LoVo (cell line): ENCODE measurements at places on chromosomes 16 and 17.
A peak's percentile ranks its signal among the peaks of the same experiment; 100 is the strongest.

- no peak for DNase-seq
Measured at GRCh38 chr16:50611332-50611934, 63.2 kb downstream of the NKD1 start.

DNA sequence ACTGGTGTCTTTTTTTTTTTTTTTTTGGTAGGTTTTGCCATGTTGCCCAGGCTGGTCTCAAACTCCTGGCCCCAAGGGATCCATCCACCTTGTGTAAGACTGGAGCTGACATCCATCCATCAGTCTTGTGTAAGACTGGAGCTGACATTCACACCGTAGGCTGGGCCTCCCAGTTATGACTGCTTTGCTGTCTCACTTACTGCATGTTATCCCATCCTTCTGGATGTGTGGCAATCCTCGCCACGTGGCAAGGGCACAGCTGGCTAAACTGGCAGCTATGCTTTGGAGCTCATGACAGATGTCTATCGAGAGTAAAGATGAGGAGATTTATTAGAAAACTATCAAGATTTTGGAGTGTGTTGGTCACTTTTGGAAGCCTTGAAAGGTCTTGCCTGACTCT is 115.1 kb downstream of the ABCA8 start:
- no peak for DNase-seq

- no peak for DNase-seq
Measured at GRCh38 chr16:15739950-15740349, 89.9 kb downstream of the NDE1 start.

- DNase-seq, result no peak
Measured at GRCh38 chr17:49830605-49831004, 17.3 kb downstream of the TAC4 start.

DNA sequence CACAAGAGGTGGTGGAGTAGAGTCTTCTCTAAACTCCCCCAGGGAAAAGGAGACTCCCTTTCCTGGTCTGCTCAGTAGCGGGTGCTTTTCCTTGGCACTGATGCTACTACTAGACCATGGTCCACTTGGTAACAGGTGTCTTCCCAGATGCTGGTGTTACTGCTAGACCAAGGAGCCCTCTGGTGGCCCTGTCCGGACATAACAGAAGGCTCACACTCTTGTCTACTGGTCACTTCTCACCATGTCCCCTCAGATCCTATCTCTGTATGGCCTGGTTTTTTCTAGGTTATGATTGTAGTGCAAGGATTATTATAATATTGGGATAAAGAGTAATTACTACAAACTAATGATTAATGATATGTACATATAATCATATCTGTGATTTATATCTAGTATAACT is 49.7 kb upstream of the ARL4D start:
- no peak for DNase-seq

- no peak for DNase-seq
Measured at GRCh38 chr16:18839555-18839954, 38.2 kb upstream of the ARL6IP1 start.

DNA sequence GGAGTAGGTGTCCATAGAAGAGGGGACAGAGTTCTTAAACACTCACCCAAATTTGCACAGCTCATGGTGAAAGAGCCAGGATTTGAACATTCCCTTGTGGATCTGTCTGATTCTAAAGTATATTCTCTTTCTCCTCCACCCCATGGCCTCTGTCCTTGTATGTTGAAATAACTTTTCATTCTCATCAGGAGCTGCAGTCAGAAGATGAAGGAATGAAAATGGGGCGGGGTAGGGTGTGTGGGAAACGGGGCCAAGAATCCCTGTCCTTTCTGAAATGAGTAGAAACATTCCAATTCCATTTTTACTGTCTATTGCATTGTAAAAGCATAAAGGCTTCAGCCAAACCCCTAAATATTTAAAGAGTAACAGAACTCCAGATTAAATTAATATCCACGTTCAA is 42.8 kb downstream of the NOG start:
- DNase-seq, result no peak

DNA sequence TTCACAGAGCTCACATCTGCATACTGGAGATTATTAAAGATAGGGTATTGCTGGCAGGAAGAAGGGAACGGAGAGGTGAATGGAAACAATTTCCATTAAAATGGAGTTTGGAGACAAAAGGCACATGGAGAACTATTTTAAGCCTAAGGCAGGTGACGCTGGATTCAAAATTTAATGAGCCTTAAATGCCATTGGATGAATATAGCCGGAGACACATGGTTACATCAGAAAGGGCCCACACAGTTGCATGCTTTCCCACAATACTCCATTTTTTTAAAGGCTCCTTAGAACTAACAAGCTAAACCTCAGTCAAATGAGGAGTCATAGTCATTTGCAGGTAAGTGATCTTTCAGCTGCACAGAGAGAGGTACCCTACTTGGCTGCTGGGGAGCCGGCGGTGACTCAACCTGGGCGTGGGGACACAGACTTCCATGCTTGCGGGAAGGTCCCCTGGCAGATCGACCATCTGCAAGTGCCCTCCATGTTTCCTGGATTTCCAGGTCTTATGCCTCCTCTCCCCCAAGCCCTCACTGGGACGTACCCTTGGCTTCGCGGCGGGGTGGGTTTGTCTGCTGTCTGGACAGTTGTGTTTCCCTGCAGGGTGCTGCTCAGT is 259.2 kb downstream of the CBLN1 start:
- no peak for DNase-seq

- peak; percentile 49 for DNase-seq
Measured at GRCh38 chr16:685967-686366, 1.8 kb upstream of the JMJD8 start.

GRCh38 chr16:48361012-48361411 is 24.2 kb downstream of the SIAH1 start:
- DNase-seq, result no peak

GRCh38 chr17:69856946-69857345 is 218.1 kb upstream of the KCNJ16 start:
- DNase-seq, result no peak

GRCh38 chr17:78407387-78408000 is 29.0 kb downstream of the PGS1 start:
- DNase-seq, result no peak

GRCh38 chr17:58338841-58339754 is 10.5 kb upstream of the TSPOAP1 start:
- DNase-seq, result no peak

GRCh38 chr16:63876103-63876502 is 1245.8 kb downstream of the CDH11 start:
- DNase-seq, result no peak

- DNase-seq, result peak; percentile 48
Measured at GRCh38 chr17:2336852-2337543, at the start of gene SGSM2. SGSM2 (plus strand) TSS chr17:2337501; CDS start chr17:2337689, 188 bp downstream.

DNA sequence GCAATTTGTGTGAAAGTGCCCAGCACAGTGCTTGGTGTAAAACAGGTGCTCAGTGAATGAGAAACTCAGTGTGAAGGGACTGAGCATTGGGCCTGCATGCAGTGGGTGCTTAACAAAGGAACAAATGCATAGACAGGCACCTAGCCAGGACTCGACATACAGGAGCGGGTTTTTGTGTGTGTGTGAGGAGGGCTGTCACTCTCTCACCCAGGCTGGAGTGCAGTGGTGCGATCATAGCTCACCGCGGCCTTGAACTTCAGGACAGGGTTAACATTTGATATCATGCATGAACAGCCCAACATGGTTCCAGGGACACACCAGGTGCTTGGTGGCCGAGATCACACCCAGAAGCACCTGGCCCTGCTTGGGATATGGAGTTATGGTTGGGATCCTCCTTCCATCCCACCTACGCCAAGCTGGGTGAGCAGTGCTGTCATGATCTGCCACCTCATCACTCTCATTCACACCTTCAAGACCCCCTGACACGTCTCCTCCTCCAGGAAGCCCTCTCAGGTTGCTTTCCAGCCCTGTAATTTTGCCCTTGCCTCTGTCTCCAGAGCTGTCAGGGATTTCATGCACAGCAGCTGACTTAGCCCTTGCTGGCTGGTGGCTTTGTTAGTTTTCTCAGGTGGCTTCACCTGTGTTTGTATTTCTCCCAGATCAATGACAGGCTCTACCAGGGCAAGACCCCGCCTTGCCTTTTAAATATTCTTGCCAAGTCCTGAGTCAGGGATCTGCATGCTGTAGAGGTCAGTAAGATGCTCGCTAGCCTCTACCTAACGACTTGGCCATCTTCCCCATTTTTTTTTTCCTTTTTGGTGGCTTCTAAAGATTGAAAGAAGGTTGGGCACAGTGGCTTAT is 66.4 kb downstream of the OR1D5 start:
- no peak for DNase-seq

- DNase-seq, result no peak
Measured at GRCh38 chr16:66857437-66857836, 13.2 kb downstream of the CA7 start.

GRCh38 chr17:737561-738113 is 5.2 kb downstream of the TLCD3A start:
- no peak for DNase-seq

DNA sequence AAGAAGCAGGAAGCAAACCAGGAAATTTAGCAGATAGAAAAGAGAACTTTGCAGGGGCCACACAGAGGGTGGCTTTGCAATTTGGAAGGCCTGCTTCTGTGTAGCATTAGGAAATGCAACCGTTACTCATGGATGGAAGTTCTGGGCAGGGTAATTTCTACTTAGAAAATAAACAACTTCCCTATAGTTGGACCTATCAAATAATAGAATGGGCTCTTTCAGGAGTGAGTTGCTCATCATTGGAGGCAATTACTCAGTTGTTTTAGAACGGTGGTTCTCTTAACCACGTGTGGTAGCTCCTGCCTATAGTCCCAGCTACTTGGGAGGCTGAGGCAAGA is 25.8 kb upstream of the HS3ST2 start:
- DNase-seq, result no peak

DNA sequence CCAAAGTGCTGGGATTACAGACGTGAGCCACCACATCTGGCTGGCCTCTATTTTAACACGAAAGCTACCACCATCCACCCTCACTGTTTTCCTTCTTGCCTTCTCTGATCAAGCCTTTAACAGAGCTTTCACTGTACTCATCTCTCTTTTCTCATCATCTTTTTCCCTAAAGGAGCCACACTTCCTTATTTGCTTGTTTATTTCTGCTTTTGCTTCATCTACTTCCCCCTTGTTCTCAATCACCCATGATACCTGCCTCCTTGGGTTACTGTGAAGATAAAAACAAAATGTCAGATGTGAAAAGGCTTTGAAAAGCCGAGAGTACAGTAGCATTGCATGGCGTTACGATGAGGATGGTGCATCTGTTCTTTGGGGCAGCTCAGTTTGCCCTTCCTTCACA is 79.9 kb downstream of the ZNF18 start:
- DNase-seq, result no peak

DNA sequence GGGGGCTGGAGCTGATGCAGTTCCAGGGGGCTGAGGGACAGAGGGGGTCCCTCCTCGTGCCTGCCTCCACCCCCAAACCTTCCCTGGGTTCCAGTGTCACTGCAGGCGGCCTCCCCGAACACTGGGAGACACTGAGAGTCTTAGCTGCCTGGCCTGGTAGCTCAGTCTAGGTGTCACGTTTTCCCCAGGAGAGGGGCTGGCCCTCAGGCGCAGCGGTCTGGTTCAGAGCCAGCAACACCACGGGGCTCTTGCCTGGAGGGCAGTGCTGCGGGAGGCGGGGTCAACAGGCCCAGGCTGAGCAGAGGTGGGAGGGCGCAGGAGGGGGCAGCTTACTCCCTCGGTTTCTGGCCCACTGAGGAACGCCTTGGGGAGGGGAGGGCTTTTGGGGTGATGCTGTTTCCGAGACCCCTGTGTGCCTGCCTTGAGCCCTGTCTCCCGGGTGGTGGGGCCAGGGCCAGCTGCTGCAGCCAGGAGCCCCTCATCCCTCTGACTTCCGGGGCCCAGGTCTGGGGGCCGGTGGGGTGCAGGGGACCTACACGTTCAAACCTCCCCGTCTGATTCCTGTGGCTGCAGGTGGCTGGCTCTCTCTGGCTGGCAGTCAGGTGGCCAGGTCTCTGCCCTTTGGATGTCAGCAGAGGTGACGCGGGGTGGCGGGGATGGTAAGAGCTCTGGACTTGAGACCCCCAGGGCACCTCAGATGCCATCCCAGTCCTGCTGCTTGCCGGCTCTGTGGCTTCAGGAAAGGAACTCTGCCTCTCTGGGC is 89.3 kb upstream of the GSE1 start:
- DNase-seq, result no peak

DNA sequence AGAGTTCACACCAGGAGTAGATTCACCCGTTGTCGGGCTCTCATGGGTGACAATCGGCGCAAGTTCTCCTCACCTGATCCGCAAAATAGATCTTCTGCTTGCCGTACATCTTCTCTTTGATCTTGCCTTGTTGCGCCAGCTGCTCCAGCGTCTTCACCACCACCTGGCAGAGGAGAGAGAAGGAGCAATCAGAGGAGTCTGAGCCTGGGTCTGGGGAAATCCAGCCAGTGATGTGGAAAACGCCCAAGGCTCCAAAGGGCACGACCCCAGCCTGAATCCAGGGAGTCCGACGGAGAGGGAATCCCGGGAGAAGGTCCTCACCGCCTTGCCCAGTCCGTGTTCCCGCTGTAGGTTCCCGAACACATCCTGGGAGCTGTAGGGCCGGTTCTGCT is 393 bp downstream of the PSMC3IP start:
- no peak for DNase-seq

- no peak for DNase-seq
Measured at GRCh38 chr17:7849751-7850504, 4.9 kb upstream of the TMEM88 start.

DNA sequence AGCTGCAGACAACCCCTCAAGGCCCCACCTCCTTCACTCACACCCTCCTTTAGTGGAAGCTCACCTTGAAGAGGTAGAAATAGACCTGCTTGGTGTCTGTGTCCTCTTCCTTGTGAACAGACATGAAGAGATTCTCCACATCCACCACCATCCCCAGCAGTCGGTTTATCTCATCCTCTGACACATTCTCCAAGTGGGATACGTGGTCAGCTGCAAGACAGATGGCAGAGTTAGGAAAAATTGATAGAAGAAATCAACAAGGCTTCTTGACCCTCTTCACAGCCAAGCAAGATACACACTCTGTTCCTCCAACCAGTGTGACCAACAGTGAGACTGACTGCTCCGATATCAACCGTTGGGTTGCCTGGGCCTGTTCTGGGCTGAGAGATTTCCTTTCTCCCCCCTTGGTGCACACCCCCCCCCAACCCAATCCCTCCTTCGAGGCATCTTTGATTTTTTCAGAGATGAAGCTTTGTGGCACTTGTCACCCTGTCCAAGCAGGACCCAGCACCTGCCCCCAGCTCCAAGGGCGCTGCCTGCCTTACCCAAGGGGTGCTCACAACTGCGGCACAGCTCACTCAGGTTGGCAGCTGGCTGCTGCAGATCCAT is 902 bp downstream of the KAT2A start:
- DNase-seq, result no peak

DNA sequence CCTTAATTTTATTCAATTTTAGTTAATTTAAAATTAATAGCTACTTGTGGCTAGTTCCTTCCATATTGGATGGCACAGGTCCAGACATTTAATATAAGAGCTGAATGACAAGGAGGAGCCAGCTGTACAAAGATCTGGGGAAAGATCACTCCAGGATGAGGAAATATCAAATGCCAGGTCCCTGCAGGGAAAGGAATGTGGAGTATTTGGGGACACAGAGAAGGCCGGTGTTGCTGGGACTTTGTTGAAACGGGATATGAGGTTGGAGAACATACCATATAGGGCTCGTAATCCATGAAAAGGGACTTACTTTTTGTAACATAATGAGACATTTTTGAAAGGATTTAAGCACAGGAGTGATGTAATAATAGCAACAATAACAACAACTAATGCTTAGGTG is 426.8 kb downstream of the HS3ST4 start:
- no peak for DNase-seq
